Endothelial cell (in vitro differentiated cells): ENCODE measurements at places on chromosomes 2 and 18.

DNA sequence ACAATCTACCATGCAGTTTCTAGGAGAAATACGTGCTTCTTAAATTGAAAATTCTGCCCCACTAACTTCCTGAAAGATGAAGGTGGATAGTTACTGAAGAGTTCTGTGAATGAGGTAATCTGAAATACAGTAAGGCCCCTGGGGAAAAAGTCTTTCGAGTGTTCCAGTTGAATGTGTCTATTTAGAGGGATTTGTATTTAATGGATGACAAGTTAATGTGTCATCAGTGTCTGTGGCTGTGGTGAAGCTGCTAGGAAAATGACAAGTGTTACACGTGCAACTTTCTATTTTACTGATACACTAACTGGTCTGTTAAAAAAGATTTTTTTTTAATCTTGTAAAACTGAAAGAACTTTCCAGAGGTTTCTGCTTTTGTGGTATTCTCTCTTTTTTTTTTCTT, 384.6 kb downstream of the STK39 start:
- DNase-seq, result no peak

DNA sequence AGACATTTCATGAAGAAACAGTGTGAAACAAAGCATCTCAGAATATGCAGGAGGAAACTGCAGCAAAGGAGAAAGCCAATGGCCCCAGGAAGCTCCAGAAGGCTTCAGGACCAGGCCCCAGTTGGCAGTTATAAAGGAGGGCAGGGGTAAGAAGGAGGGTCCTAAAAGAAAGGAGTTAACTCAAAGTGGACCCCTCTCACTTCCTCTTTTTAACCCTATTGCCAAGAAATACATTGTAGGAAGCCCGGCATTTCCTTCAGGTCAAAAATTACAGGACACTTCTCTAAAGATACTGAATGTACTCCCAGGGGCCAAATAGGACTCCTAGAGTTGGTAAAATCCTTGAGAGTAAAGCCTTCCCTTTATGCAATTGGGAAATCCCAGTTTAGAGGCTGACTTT, 77.1 kb upstream of the TGFA start:
- no peak for DNase-seq

DNA sequence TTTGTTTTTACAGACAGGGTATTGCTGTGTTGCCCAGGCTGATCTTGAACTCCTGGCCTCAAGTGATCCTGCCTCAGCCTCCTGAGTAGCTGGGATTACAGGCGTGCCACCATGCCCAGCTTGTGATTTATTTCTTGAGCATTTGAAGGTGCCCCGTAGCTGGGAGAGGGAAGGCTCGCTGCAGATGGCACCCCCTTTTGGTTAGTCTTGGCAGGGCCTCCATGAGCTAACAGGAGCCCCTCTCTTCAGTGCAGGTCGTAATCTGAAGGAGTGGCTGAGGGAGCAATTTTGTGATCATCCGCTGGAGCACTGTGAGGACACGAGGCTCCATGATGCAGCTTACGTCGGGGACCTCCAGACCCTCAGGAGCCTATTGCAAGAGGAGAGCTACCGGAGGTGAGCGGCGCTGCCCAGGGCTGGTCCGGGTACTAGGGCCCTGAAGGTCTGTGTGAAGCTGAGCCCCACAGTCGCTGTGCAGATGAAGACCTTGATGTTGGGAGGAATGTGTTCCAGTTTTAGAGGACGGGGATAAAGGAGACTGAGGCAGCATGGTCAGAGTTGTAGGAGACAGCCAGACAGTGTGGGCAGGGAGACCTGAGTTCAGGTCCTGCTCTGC, 6.7 kb downstream of the ASB1 start:
- DNase-seq, result no peak

DNA sequence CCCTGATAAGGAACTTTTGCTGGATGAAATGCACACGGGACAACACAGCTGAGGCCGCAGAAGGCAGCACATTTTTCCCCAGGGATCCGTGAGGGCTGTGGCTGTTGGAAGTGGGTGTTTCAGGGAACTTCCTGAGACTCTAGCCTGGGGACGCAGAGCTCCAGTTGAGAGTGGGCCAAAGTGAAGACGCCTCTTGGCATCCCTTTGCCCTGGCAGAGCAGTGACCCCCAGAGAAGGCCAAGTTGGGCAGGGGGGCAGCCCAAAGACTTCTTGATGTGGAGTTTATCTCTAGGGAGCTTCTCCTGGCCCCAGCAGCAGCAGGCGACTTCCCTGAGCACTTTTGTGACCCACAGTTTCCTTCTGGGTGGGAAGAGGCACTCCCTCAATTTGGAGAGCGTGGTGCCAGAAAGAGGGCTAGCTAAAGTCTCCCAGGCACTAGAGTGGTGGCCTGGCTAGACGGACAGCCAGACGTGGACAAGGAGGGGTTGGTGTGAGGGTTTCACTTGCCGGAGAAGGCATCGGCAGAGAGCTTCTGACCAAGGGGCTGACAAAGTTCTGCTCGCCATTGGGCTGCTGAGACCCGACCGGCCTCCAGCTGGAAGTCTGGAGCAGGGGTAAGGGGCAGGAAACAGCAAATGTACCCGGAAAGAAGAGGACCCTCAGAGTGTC, 108.8 kb downstream of the ACKR3 start:
- no peak for DNase-seq

DNA sequence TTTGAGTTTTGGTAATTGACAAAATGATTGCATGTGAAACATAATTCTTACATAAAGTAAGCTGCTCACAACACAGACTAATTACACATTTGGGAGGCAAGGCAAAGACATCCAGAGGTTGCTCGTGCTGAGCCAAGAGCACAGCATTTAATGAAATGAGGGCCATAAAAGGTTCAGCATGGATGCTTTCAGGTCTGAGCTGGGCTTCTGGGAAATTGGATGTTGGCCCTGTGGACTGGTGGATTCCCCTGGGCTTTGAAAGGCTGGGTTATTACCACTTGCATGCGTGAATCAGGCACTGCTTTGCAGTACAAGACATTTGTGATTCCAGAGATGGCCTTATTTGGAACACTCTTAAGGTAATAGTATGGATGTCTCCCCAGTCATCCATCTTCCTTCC, 533.5 kb upstream of the NRP2 start:
- DNase-seq, result no peak

DNA sequence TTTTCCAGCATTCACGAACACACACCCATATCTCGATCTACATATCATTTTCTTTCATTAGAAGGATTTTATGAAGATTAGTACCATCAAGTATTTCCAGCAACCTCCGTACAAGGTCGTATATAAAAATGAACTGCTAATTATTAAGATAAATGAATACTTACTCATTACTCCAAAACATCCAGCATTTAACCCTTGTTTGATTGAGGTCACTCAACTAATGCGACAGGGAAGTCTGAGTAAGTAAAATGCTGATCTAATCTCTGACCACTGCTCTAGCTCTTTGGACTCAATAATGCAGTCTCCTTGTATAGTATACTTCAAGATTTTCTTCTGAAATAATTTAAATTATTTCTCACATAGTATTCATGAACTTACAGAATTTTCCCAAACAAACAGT, 2.0 kb downstream of the ABHD3 start:
- DNase-seq, result no peak

- no peak for DNase-seq
Measured at GRCh38 chr2:25402477-25402876, 60.8 kb upstream of the DNMT3A start.

DNA sequence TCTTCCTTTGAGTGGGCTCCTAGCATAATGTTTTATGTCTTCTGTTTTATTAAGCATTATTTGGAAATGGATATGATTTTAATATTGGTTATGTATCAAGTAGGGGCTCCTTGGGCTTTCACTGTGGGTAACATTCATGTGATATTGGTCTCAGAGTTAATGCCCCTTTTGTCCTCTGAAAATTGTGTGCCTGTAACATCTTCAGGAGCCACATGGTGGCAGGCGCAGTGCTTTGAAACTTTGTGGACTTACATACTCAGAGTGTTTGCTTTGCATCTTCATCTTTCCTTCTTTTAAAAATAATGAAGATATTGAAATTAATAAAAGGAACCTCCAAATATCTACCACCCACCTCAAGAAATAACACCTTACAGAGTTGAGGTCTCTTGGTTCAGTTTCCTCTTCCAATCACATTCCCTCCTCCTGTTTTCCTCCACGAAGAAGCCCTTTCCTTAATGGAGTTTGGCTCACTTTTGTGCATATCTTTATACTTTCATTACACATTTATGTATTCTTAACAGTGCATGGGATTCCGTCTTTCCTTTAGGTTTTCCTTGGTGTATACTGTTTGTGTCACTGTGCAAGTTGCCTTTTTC, 73.5 kb downstream of the LIMS1 start:
- DNase-seq, result peak; percentile 30

DNA sequence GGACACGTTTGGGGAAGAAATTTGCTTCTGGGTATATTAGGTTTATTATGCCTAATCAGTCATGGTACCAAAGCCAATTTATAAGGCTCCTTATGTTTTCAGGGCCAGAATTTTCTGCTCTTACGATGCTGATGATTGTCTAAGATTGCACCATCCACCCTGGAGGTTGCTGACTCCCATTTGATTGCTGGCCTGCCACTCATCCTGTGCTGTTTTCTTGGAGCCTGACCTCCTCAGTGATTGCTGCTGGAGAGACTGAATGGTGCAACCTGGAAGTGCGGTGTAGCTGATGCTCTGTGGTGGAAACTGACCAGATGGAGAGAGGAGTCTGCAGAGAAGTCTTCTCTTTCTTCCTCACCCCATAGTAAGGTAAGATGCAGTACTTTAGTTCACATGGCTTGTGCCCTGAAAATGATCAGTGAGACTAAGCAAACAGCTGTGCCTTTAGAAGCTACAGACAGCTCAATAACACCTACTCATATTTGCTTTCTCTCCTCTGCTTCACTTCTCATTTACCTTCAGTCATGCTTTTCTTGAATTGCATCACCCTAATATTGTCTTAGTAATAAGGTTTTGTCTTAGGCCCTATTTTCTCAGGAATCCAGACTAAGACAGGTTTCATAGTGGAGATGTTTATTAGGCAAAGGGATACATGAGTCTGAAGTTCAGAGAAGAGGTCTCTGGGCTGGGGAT, 17.4 kb downstream of the ZNF24 start:
- no peak for DNase-seq

DNA sequence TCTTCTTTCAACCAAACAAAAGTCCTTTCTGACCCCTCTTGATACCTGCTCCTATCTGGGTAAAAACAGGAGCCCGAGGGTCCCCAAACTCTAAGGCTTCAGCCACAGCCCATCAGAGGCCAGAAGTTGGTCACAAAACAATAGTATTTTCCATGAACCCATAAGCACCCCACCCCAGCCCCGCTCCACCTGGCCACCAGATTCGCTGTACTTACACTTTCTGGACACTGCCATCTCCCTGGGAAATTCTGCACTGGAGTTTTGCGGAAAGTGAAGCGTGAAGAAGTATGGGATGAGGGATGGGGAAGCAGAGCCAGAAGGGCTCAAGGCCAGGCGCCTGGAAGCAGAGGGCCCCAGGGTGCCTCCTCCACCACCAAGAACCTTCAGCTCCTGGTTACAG, 5.2 kb upstream of the RUFY4 start:
- no peak for DNase-seq

DNA sequence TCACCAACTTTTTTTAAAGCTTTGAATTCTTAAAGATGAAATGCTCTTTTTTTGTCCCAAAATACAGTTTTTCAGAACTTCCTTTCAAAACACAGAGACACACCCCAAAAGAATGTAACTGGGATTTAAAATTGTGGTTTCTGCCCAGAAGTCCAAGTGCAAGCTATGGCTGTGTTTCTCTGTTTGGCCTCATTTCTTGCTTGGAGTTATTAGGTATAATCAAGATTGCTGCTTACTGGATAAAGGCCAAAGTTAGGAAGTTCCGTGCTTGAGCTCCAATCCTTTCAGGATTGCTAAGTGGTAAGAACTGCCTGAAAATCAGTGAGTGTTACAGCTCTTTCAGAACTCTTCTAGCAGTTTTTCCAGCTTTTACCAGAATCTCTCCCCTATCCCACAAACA, 16.9 kb downstream of the ZBTB7C start:
- no peak for DNase-seq

- DNase-seq, result no peak
Measured at GRCh38 chr2:113175042-113175628, 1.4 kb downstream of the PSD4 start.

GRCh38 chr18:28411806-28412205, 234.9 kb upstream of the CDH2 start:
- no peak for DNase-seq

- DNase-seq, result peak; percentile 75
Measured at GRCh38 chr2:163735685-163736432, at the start of gene FIGN. Gene FIGN (minus strand): TSS chr2:163736008. CDS start chr2:163734927, 1,081 bp downstream.

GRCh38 chr2:42296226-42296625, 64.8 kb downstream of the COX7A2L start:
- DNase-seq, result no peak

DNA sequence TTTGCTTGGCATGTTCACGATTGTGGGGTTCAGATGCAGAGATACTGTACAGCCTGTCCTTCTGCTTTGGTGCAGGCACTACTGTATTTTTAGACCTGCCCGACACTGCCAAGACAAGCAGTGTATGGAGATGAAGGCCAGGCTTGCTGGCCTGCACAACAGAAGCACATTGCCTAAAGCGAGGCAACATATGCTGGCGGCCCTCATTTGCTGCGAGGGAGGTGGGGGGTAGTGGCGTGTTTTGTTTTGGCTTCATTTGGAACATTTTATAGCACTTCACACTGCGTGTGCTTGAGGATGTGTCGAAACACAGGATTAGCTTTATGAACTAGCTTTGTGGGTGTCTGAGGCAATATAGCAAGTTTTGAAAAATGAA, 27.0 kb downstream of the TMEM182 start:
- DNase-seq, result no peak

DNA sequence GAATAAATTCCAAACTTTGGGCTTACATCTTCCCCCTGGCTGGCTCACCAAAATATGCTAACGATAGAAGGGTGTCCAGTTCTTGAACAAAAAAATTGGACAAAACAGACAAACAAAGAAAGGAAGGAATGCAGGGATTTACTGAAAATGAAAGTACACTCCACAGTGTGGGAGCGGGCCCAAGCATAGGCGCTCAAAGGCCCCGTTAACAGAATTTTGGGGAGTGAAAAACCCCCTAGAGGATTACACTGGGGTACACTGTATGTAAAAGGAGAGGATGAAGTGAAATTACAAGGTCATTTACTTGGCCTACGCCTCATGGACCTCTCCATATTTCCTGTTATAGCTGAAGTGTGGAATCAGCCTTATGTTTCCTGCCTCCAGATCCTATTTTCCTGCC, 899.7 kb downstream of the DSC3 start:
- no peak for DNase-seq

GRCh38 chr2:192153561-192153960, 41.2 kb downstream of the TMEFF2 start:
- DNase-seq, result no peak

DNA sequence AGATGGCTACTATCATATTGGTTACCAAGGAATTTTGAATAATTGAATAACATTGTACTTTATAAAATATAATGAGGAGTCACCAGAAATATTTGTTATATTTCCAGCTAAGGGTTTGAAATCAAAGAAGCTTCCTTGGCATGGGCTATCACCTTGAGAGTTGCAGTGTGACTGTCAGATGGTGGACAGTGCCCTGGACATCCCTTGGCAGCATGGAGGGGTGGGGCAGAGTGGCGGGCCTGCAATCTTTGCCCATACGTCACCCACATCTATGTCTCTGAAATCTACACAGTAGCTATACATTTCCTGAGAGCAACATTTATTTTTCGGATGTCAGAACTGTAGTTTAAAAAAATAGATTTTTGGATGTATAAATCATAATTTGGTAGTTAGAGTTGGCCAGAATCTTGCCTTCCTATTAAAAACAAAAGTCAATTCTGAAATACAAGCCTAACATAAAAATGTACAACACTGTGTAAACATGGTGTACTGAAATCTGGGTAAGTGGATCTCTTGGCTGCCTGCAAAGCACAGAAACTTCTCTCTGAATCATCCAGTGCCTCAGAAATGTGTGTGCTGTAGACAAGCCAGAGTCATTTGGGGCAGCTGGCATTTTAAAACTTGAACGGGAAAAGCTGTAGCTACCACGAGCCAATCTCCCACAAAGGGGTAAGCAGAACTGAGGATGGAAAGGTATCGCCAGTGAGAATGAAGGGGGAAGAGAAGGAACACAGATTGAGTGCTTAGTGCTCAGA, 124.2 kb upstream of the ARHGAP28 start:
- no peak for DNase-seq
